ENCODE measurements at places on chromosomes 4 and X.

- DNase-seq: no peak
These were observed 3.4 kb downstream of the GPRASP1 start for GRCh38 chrX:102654696-102655095.

DNA sequence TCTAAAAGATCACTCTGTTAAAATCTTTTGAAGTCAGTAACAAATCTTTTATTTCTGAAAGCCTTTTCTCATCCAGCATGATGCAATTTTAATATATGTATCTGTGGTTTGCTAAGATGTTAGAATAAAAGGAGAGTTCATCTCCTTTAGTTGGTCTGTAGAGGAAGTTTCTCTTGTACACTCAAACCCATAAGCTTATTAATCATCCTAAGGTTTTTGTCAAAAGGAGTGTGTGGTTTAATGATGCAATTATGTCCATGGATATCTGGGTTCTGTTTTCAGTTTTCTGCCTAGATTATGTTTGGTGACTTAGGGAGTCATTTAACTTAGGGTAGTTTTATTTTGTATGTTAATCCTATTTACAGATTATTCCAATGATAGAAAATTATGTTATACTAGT, 52.1 kb upstream of the NDST4 start:
- DNase-seq: no peak

GRCh38 chr4:16129336-16129735, 45.5 kb upstream of the PROM1 start:
- DNase-seq: no peak

GRCh38 chrX:55919367-55920221, 202.0 kb downstream of the RRAGB start:
- DNase-seq: no peak

- no peak for DNase-seq
These were observed 158.1 kb downstream of the MGST2 start for GRCh38 chr4:139823746-139824145.

GRCh38 chr4:8272472-8273428, 3.2 kb downstream of the HTRA3 start:
- DNase-seq: no peak

GRCh38 chr4:142248946-142249345, 597.2 kb downstream of the INPP4B start:
- no peak for DNase-seq

GRCh38 chr4:45442466-45442865, 681.4 kb downstream of the GABRG1 start:
- no peak for DNase-seq

- no peak for DNase-seq
These were observed 50.6 kb upstream of the ACSL4 start for GRCh38 chrX:109783701-109784079.

DNA sequence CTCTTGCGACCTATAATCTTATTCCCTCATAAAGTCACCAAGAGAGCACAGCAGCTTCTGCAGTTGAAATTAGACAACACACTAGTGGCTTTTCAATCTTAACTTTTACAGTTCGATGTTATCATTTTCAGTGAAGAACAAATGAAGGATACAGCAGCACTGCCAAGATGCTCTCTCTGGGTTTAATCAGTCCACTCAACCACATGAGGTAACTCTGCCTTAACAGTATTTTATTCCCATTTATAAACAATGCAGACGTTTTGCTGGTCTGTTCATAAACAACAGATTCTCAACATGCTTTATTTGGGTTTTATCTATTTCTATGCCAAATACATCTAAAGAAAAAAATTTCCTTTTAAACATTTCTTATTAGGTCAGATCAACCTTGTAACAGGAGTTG, 646.0 kb upstream of the FAM241A start:
- no peak for DNase-seq

- DNase-seq: no peak
These were observed 21.7 kb upstream of the ATXN3L start for GRCh38 chrX:13341491-13342101.

- no peak for DNase-seq
These were observed 47.4 kb downstream of the ASIC5 start for GRCh38 chr4:155818639-155819038.

- DNase-seq: no peak
These were observed 319.6 kb upstream of the HS3ST1 start for GRCh38 chr4:11748164-11748872.

DNA sequence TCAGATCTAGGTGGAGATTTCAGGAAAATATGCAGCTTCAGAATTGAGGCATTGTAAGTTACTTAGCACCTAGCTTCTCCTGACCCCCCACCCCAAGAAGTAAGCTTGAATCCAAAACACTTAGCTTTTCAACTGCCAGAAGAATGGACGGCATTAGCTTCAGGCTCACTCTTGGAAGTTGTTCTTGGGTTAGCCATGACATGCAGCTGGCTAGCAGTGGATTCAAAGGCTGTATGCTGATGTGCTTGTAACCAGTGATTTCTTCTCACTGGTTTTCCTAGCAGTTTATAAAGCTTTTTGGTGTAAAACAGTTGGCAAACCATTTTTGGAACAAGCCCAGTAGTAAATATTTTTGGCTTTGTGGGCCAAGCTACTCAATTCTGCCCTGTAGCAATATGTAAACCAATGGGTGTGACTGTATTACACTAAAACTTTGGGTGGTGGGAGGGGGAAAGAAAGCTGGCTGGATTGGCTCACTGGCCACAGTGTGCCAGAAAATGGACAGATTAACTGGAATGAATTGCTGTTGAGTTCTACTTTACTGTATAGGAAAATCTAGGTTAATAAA, 85.6 kb downstream of the SHROOM2 start:
- DNase-seq: no peak

GRCh38 chr4:151165205-151166000, 66.0 kb downstream of the RPS3A start:
- no peak for DNase-seq

GRCh38 chr4:46550471-46550870, 160.5 kb upstream of the GABRA2 start:
- no peak for DNase-seq

- no peak for DNase-seq
These were observed 107.4 kb upstream of the SLC4A4 start for GRCh38 chr4:71231129-71232055.

DNA sequence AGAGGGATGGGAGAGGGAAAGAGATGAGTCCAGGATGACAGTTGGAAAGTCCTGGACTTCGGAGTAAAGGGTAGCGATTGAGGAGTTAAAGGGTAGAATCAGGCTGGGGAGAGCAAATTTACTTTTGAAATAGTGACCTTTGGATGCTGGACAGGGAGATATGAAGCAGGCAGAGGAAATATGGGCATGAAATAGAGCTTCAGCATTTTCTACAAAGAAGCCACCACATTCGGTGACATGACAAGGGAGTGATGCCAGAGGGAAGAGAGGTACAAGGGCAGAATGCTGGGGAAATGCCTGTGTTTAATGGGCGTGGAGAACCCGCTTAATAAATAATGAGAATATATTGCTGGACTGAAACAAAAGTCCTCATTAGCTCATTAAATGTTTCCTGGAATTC, 92.7 kb downstream of the TBL1X start:
- DNase-seq: no peak

GRCh38 chr4:1900087-1900433, 28.9 kb downstream of the NSD2 start:
- no peak for DNase-seq

DNA sequence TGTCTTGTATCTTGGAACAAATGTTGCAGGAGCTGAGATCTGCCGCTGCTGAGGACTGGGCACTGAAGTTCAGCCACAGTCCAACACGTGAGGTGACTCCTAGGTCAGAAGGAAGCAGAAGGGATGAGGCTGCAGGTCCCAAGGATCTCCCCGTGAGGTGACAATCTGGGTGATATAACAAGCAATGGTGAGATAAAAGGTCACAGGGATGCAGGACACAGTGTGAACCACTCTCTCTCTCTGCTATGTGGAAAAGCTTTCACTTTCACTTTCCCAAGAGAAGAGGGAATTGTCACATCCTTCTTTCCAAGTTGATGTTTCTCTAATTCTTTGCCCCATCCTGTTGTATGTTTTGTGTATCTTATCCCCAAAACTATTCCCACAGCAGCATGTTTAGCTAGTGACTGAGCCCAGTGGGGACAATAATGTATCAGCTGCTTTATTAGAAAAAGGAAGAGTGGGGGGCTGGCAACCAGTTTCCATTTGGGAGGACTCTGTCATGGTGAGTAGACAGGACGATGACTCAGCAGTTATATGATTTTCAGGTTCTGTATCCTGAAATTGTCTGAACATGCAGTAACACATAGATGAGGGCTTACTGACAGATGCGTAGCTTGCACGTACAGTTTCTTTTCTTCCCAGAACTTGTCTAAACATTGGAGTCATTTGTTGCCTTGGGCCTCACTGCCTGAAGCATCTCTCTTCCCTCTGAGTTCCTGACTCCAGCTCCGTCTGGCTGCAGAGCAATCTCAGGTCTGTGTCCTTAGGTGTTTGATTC, 1415.8 kb upstream of the TENM3 start:
- no peak for DNase-seq

DNA sequence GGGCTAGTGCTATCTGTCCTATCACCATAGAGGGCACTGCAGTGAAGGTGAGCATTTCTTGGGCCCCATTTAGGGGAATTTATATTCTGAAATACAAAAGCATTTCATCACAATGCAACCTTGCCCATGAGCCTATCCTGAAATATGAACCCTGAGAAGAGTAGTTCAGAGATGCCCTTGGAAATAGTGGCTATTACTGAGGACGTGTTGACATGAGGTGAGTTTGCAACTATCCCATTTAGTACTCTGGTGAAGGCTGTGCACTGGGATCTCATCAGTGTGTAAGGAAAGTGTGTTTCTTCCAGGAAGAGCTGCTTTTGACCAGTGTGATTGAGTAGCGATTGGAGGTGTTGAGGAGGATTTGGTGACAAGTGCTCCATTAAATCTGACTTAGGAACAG, 149.3 kb upstream of the EOLA2 start:
- DNase-seq: no peak

DNA sequence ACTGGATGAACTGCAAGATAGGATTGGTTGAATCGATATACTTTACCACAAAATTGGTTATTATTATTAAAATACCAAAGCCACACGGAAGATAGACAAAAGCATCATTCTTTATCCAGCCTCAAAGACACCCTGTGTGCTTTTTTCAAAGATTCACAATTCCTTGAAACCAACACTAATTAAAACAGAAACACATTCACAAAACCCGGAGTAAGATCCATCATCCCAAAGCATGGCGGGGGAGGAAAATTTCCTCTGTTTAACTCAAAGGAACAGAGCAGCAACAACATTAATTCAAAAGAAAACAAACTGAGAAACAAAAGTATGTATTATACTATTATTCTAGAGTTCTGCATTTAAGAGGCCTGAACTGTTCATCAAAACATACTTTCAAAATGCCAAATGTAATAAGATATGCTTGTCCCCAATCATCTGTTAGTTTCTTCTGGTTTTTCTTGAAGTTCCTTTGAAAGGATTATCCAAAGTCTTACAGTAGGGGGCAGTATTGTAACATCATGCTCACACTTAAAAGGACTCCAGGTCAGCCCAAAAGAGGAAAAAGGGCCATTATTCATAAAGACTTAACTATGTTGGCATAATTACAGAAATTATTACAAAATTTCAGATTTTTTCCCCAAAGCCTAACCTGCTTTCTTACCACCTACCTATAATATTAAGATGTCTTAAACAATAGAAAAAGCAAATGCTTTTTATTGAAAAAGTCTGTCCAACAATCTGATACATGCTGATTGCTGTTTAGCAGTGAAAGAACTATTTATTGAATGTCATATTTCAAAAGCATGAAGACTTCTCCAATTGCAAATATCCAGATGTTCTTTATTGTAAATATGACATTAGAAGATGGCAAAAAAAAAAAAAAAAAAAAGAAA, 168.7 kb downstream of the SCFD2 start:
- DNase-seq: no peak

- no peak for DNase-seq
These were observed 916.0 kb downstream of the TECRL start for GRCh38 chr4:63493265-63493664.

DNA sequence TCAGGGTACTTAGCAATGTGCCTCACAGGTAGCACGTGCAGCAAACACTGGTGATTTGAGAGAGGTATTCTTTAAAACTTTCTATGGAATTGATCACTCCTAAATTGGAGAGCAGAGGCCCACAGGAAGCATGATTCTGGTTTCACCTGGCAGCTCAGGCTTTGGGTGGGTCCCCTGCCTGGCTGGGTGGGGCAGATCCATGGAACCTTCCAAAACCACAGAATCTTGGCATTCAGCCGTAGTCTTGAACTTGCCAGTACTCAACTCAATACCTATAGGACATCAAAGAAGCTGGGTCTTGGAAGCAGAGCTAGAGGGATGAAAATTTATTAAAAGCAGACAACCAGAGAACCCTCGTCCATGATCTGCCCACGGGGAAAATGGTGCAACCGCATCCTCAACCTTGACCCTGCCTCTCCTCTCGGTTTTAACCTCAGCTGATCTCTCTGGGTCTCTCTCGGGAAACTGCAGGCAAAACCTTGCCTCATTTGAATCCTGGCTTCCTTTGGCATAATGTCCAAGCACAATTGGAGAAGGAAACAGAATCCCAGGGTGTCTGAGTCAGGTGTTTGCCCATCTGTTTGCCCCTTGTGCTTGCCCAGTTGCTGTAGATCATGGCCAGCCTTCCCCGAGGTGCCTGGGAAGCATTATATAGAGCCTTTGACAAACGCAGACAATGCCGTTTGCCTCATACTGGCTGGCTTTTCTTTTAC, 22.9 kb downstream of the OTOP1 start:
- no peak for DNase-seq

- DNase-seq: no peak
These were observed 72.4 kb downstream of the APBB2 start for GRCh38 chr4:41141900-41142299.

- no peak for DNase-seq
These were observed 1.2 kb downstream of the TLL1 start for GRCh38 chr4:165874072-165874790.

- DNase-seq: no peak
These were observed 77.2 kb downstream of the FHIP1A start for GRCh38 chr4:151486168-151486567.

DNA sequence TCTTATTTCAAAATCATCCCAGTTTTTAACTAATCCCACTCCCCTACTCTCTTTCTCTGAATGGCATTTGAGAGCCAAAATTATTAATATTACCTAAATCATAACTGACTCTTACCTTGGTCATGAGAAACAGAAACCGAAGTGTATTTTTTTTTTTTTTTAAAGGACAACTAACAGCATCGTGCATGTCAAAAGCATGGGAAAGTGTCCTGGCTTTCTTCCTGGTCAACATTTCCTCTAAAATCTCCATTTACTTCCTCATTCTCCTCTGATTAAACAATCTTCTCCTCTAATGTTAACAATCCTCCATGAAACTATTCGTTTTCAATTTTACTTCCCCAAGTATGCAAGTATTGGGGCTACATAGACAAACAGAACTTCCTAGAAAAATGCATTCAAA, 2.1 kb upstream of the STS start:
- DNase-seq: no peak

DNA sequence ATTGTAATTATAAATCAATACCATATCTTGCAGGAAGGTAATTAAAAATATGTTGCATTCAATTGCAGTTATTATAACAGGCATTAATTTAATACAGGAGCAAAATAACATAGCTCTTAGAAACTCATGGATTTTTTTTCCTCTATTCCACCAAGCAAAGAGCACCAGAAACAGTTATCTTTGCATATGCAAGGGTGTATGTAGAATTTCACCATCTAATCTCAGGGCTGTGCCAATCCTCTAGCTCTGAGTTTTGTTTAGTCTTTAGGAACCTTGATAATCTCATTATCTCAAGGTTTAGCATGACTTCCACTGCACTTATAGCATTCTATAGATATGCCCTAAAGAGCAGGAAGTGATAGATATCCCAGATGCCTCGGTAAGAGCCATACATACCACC, 197.5 kb downstream of the VEGFC start:
- no peak for DNase-seq
